SHP77 (cell line): ENCODE measurements at places on chromosomes 6 and 20.
A peak's percentile ranks its signal among the peaks of the same experiment; 100 is the strongest.

GRCh38 chr6:24490948-24491347 is 1.6 kb upstream of the GPLD1 start:
- DNase-seq: no peak

GRCh38 chr20:836190-836589 is 2.7 kb downstream of the FAM110A start:
- DNase-seq: no peak

- no peak for DNase-seq
These were observed 8.4 kb downstream of the GMDS start for GRCh38 chr6:2237001-2237400.

DNA sequence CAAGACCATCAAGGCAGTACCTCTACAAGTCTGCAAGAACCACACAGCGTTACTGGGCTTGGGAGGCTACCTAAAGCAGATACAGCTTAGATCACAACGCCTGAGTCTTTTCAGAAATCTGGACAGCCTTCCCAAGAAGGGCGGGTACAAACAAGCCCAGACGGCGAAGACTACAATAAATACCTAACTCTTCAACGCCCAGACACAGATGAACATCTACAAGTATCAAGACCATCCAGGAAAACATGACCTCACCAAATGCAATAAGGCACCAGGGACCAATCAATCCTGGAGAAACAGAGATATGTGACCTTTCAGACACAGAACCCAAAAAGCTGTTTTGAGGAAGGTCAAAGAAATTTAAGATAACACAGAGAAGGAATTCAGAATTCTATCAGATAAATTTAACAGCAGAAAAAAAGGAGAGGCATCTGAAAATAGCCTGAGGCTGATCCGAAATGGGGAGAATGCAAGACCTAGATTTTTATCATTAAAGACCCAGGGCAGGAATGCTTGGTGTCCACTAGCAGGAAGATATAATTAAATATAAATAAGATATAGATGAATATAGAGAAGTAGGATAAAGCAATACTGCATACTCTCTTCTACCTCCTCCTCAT is 131.7 kb upstream of the COL21A1 start:
- no peak for DNase-seq

- no peak for DNase-seq
These were observed 143.1 kb upstream of the GGTLC1 start for GRCh38 chr20:24131684-24132083.

- DNase-seq: no peak
These were observed 89.2 kb downstream of the RSPH3 start for GRCh38 chr6:158910484-158911440.

GRCh38 chr6:13733178-13733887 is 21.7 kb upstream of the RANBP9 start:
- DNase-seq: peak; percentile 19

GRCh38 chr6:136947037-136947436 is 24.9 kb downstream of the SLC35D3 start:
- no peak for DNase-seq

DNA sequence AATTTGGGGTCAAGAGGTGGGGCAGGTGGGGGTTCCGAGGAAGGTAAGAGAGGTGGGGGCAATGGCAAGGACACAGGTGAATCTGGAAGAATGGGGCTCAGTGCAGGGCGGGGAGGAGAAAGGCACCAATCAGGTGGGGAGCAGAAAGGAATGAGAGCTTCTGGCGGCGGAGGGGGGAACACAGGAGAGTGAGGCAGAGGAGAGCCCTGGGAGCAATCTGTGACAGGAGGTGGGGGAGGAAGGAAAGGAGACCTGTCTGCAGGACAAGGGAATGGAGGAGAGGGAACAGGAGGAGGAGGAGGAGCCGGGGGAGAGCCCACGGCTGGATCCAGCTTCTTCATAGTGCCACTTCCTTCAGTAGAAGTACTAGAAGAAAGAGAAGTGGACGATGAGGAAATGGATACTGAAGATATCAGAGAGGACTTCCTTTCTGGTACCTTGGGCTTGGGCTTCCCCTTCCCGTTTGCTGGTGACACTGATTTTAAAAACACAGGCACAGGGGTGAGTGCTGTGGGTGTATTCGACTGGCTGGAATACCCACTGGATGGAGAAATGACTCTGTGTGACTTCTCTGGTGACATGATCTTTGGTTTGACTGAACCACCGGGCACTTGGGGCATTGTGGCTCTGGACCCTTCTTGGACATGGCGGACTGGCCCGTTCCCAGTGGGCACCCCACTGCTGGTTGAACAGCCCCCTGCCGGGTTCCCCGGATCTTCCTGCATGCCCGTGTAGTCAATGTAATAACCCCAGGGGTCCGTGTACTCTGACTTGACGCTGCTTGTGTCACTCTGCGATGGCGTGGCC is 27.4 kb downstream of the HEBP2 start:
- DNase-seq: no peak

DNA sequence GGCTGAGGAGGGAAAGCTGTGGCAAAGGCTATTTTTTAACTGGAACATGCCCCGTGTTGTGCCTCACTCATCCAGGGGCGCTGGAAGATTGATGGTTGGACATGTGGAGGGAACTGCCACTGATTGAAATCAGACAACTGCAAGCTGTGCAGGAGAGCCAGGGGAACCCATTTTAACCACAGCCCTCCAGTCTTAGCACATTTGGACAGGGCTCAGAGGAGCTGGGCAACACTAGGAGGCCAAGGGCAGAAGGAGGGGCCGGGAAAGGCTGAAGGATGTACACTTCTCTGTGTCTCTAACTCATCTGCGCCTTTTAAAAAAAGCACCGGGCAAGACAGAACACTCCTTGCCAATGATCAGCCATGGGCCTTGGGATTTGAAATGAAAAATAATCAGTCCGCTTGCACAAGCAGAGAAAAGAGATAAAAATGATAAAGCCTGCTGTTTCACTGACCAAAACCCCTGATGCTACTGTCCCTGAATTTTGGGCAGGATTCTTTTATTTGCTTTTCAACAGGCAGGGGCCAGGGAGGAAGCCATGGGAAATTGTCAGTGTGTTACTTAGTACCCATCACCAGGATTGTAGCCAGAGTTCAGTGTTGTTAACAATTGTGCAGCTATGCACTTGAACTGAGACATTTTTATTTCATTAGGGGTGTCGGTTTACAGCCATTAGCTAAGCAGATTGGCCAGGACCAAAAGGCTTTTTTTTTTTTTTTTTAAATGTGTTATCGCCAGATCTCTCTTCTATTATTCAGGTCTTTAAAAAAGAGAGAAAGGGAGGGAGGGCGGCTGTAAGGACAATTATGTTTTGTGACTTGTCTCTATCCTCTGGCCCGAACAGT is 109.3 kb upstream of the EYA4 start:
- no peak for DNase-seq

DNA sequence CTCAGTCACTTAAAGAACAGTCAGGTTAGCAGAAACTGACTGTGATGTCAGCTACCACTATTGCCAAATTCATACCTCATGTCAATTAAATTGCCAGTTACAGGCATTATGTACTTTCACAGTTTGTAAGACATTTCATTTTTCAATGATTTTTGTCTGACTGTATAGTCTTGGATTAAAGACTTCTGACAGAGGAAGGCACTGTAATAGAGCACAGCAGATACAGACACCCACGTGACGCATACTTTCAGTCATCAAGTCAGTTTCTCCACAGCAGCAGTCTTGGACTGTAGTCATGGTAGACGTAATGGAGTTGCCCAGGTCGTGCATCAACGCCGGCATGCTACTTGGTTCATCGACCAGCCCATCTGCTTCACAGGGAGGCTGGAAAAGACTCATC is 29.5 kb upstream of the ELOVL5 start:
- DNase-seq: no peak

- no peak for DNase-seq
These were observed 464.8 kb upstream of the CDH4 start for GRCh38 chr20:60787276-60787675.

GRCh38 chr20:31979713-31980426 is 11.9 kb downstream of the XKR7 start:
- DNase-seq: no peak

DNA sequence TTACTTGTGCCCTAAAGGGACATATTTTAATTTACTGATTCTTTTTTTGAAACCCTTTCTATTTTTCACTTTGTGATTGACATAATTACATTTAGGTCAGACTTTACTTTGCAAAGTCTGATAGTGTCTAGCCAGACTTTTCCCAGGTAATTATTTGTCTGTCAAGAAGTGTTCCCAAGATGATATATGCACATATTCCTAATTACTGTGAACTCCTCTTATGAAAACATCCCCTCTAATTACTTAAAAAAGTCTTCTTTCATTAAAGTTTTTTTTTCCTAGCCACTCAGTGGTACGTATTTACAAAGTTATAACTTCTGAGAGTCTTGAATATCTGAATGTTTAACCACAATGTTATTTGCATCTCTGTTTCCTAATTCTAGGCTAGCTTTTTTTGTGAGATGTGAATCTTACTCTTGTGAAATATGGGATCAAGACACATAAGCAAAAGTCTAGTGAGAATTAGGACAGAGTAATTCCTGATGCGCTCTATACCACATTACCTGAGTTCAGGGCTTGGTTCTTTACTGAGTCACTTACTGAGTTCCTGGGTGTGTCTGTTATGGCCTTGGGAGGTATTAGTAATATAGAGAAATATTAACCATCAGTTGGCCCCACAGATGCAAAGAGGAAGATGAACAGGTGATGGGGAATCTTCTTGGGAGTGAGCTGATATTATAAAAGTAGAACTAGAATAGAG is 27.9 kb downstream of the FAM83B start:
- DNase-seq: no peak
